ENCODE measurements at places on chromosomes 2 and 18. TPM values are rescaled to one million over a fixed set of nuclear protein-coding genes. Genes with fewer than 3 reads are reported as not detected.

DNA sequence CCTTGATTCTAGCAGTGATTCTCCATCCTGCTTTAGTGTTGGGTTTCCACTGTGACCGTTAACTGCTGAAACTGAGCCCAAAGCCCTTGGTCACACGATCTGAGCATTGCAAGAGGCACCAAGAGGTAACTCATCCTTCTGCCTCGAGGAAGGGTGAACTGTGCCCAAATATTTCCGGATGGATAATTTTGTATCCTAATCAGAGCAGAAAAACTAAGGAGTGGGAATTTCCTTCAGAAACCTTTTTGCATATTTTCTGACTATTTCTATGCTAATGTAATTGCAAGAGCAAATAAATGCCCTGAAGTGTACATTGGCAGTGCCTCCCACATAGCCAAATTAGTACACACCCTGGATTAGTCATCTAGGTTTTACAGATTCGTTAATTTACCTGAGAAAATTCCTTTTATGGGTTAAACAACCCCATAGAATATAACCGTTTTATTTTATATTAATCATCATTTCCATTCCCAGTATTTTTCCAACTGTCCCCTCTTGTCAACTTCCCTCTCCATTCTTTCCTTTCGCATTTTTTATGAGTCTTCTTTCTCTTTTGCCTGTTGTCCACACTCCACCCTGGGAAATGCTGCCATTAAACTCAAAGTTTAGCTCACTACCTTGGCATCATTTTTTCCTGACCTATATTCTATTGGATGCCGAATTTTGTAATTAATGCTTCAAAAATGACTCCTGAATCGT is 31.7 kb upstream of the COBLL1 start:
- DNase-seq: no peak

DNA sequence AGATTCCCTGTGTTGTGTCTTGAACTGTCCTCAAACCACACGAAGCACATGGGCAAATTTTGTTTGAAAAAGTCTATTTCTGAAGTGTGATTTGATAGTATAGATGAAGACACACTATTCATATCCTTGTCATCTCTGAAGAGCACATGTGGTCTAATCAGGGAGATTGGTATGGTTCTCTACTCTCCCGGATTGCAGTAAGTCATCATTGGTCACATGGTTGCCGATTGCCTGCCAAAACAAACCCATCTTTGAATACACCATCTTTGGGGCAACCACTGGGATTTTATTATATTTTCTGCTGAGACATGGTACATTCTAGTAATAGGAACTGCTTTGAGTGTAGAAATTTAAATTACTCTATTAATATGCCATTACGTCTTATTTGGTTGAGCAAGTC is 186.9 kb downstream of the MYO1B start:
- no peak for DNase-seq

GRCh38 chr2:47360927-47361326 is 42.0 kb upstream of the MSH2 start:
- no peak for DNase-seq

DNA sequence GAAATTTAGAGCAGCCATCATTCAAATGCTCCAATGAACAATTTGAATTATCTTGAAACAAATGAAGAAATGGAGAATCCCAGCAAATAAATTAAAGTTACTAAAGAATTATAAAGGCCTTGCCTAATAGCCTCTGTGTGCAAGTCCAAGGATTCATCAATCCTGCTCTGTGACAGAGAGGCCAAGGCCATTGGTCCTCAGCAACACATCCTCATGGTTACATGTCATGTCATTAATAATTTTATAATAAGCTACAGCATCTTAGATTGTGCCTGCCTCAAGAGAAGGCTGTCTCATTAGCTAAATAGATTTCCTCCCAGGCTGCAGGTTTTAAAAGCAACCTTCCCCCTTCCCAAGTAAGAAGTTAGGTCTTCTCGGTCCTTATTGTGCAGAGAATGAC is 611.6 kb downstream of the FBXO15 start:
- no peak for DNase-seq

DNA sequence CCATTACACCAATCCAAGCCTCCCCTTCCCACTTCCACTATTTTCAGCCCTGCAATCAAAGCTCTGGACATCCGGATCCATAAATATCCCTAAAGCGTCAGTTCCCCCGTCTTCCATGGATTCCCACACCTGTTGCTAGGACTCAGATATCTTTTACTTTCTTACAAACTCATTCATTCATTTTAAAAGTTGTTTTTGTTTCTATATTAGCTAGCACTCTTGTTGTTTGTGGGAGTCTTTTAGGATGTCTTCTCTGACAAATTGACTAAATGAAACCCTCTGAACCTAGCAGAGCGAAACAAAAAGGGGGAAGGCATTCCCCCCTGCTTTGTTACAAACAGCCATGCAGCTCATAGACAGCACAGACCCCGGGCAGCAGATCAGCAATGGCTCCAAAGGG is 9.0 kb upstream of the NBAS start:
- DNase-seq: no peak

DNA sequence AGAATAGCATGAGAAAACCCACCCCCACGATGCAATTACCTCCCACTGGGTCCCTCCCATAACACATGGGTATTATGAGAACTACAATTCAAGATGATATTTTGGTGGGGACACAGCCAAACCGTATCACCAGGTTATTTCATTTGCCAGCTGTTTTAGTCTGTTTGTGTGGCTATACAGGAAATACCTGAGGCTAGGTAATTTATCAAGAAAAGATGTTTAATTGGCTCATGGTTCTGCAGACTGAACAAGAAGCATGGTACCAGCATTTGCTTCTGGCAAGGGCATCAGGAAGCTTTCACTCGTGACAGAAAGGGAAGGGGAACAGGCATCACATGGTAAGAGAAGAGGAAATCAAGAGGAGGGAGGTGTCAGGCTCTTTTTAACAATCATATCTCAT is 329.2 kb downstream of the GULP1 start:
- no peak for DNase-seq

- DNase-seq: no peak
Observed at GRCh38 chr2:128505575-128506526, 187.2 kb upstream of the HS6ST1 start.

DNA sequence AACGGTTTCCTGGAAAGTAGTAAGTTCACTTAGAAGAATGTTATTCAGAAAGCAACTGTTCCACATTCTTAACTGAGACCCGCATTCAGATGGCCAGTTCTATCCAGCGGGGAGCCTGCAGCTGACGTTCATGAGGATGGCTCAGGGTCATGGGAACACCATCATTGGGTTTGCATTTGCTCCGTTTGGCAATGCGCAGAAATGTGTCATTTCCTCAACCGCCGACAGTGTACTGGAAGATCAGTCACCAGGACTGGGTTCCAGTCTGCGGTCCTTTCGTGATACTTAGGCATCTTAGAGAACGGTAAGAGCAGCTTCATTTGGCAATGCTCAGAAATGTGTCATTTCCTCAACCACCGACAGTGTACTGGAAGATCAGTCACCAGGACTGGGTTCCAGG is 104.0 kb downstream of the DNER start:
- DNase-seq: no peak

- DNase-seq: no peak
Observed at GRCh38 chr18:54035927-54036326, 188.5 kb downstream of the MBD2 start.

GRCh38 chr2:73007991-73008765 is 63.3 kb downstream of the SFXN5 start:
- no peak for DNase-seq

DNA sequence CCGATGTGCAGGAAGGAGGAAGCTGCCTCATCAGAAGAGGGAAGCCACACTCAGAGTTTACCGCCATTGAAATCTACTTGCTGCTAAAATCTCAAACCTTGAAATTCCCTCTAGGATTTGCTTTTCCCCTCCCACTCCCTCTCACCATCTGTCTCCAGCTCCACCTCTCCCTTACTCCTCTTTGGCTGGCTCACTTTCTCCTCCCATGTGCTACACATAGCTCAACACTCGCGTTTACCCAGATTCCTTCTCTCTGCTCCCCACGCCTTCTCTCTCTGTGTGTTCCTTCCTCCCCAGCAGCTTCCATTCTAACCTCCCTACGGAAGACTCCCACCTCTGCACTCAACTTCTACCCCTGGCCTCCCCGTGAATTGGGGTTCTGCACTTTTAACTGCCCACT is 143.1 kb downstream of the DNER start:
- DNase-seq: no peak

DNA sequence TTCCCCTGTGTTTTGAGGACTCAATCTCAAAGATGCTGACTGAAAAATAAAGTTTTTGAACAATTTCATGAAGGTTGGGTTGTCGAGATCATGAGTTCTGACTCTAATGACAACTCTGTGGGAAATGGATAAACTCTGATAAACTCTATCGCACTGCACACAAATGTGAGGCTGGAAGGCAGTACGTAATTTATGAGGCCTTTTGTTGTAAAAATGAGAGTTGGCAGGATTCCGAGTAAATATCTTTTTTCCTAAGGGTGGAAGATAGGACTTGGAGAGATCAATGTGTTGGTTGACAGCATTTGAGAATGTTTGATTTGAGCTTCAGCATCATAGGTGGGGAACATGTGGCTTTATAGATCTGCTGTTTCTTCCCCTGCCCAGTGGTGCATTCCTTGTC is 90.4 kb downstream of the SPTBN1 start:
- DNase-seq: no peak

DNA sequence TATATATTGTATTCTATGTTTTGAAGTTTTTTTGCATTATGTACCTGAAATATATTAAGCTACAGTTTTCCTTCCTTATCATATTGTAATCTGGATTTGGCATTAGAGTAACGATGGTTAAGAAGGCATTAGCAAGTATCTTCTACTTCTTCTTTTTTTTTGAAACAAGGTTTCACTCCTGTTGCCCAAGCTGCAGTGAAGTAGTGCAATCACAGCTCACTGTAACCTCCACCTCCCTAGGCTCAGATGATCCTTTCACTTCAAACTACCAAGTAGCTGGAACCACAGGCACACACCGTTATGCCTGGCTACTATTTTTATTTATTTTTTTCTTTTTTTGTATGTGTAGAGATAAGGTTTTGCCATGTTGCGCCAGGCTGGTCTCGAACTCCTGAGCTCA is 201.1 kb downstream of the ZNF804A start:
- no peak for DNase-seq

Gene MYOM1
- total RNA-seq: 3.1 TPM

DNA sequence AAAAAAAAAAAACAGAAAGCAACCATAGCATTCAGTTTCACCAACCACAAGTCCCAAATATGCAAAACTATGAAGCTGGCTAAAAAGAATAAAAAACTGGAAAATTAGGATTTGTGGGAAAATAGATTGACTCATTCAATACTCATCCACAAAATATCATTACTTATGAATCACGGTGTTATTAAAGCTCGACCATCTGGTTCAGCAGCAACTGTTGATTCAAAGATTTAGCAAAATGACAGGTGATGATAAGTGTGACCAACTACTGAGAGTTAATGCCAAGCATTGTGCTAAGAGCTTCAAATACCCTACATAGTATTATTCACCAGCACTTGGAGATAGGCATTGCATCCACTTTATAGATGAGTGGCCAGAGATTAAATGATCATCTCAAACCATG is 26.2 kb upstream of the XDH start:
- no peak for DNase-seq

DNA sequence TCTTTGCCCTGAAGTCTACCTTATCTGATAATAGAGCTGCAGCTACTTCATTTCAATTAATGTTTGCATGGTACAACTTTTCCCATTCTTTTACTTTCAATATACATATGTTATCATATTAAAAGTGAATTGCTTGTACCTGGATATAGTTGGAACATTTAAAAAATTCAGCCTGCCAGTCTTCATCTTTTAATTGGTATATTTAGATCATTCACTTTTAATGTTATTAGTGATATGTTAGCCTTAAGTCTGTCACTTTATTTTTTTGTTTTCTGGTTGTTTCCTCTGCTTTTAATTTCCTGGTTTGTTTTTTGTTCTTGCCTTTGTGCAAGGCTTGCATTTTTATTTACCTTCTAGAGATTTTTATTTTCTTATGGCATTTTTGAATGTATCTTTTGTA is 158.2 kb downstream of the GALNT1 start:
- no peak for DNase-seq

- DNase-seq: no peak
Observed at GRCh38 chr2:67772216-67773170, 290.3 kb downstream of the C1D start.

GRCh38 chr2:9717886-9718451 is 87.2 kb upstream of the YWHAQ start:
- DNase-seq: no peak

Gene CCDC121
- 2.8 TPM for total RNA-seq

DNA sequence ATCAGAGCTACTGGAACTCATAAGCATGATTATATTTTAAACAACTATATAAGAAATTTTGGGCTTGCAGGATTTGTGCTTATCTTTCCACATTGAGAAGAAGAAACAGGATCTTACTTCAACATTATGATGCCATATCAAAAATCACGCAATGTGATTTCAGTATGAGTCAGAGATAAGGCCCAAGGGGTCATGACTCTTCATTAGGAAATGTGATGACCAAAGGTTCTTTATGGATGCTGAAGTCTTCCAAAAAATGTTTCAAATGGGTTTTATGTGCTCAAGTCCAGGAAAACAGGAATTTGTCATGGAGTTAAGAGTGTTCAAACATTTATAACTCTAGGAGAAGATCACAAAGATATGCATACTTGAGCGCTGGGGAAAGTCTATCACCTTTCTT is 7.8 kb upstream of the SERPINB2 start:
- DNase-seq: no peak

Gene ACMSD
- total RNA-seq: not detected

DNA sequence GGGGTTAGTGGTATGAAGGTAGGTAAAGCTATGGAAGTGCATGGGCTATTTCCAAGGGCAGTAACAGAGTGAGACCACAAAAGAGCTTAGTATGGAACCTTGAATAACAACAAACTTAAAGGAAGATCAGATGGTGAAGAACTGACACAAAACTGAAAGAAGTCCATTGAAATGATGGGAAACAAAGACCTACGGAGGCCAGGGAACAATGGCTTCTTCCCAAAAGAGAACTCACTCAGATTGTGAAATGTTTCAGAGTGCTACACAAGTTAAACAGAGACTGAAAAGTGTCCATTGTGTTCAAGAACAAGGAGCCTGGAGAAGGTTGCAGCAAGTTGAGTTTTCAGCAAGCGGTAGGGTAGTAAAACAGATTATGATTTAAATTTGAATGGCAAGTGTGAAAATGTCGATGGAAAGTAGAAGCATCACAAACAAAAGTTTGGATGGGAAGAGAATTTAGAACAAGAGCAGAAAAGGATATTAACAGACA is 700.0 kb upstream of the NXPH2 start:
- no peak for DNase-seq

DNA sequence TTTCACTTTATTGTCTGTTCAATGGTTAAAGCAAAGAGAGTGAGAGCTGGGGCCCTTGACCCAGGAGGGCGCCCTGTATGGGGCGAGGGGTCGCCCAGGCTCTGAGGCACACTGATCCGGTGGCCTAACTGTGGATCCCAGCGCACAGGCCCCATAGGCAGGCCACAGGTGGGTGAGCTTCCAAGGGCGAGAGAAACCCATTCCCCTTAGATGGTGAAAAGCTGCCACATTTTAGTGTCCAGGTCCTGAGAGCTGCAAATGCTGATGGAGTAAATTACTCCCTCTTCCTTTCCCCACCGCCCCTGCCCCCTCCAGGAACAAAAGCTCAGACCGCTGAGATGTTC is 5.9 kb upstream of the DLX2 start:
- no peak for DNase-seq

Gene ZNF521
- 38.1 TPM for total RNA-seq

- DNase-seq: no peak
Observed at GRCh38 chr2:108626995-108627394, 92.3 kb upstream of the RANBP2 start.

Data from omental fat pad (tissue), 4 donors.